Right kidney (tissue), 9 donors: ENCODE measurements at places on chromosomes 2 and 18.

DNA sequence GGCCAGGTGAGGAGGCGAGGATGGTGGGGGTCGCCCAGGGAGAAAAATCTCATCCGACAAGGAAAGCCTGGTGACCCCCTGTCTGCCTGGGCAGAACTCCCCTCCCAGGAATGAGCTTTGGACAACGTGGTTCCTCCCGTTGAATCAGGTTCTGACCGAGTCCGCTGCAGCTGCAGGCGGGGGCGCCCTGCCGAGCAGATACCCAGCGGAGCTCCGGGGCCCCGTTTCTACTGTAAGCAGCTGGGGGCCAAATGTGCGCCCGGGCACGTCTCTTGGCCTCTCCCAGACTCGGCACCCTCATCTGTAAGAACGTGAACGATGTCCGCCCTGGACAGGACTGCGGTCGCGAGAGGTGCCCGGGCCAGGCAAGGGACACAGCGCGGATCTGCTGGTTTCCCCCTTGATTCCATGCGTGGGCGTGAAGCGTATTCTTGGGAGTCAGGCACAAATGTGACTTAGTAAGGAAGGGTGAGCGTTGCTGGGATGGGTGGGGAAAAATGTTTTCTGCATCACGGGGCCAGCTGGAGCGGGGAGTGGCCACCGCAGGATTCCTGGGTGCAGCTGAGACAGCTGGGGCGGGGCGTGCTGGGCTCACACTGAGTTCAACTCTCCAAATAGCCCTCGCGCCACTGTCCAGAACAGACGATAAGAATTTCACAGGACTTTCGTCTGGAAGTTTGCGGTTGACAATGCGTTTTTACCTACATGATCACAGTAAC is 20.2 kb upstream of the TUBB6 start:
- DNase-seq, result peak; percentile 74

GRCh38 chr18:8726281-8726680 is 20.9 kb downstream of the MTCL1 start:
- DNase-seq, result no peak

- peak; percentile 74 for DNase-seq
These were observed 104.3 kb downstream of the CSRNP3 start for GRCh38 chr2:165573534-165574461.

GRCh38 chr2:46067501-46068305 is 229.5 kb upstream of the EPAS1 start:
- no peak for DNase-seq

DNA sequence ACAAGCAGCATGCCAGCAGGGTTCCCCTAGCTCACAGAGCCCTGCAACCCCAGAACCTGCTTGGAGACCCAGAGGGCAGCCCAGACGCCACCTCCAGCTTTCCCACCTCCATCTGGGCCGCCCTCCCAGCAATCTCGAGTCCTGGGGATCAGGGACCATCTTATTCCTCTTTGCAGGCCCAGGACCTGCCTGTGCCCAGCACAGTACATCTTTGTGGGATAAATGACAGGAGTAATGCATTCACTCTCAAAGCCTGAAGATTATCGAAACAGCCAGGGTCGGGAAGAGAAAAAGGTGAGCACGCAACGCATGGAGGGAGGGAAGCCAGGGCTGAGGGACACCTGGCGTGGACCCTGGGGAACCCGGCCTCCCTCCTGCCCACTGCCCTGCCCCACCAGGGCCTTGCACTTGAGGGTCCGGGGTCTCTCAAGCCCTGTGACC is 144.1 kb downstream of the NDUFA10 start:
- peak; percentile 22 for DNase-seq

DNA sequence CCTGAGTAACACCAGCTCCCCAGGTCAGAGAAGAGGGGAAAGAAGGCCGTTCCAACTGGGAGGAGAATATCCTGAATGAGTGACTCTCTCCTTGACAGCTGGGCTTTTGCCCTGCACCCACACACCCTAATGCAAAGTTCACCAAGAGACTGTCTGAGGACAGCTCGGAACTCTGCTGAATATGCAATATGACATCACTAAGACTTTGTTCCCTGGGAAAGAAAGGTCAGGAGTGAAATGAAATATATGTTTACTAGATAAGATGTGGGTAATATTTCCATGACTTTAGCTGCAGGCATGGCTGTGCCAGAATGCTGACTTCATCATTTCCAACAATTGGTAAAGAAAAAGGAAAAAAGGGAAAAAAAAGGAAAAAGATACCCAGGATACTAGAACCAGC is 488.2 kb upstream of the RAB6C start:
- no peak for DNase-seq

- no peak for DNase-seq
These were observed 64.9 kb downstream of the KLHL29 start for GRCh38 chr2:23449831-23450331.

GRCh38 chr18:12307701-12308385 is at the start of gene TUBB6:
Gene TUBB6 (plus strand): TSS chr18:12308241. CDS start chr18:12308293, 52 bp downstream.
- peak; percentile 73 for DNase-seq

GRCh38 chr2:225431105-225431863 is 31.8 kb downstream of the NYAP2 start:
- DNase-seq, result no peak

- no peak for DNase-seq
These were observed 909.7 kb downstream of the EPHA4 start for GRCh38 chr2:220662431-220662830.

GRCh38 chr18:33446604-33447003 is 6.1 kb upstream of the CCDC178 start:
- DNase-seq, result no peak

DNA sequence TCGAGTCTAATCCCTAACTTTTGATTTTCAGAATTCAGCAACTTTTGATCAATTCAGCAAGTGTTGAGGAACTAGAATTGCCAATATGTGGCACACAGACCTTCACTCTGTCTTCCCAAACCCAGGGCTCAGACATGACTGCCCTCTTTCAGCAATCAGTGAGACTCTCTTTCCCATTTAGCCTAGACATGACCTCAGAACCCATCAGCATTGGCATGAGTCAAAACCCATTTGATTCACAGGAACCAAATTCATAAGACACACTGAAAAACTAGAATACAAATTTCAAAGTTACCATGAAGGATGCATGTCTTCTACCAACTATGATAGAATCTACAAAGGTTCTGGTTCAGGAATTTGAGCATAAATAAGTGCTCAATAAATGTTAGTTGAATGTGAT is 113.6 kb upstream of the MAP3K20 start:
- DNase-seq, result no peak
